ENCODE measurements at places on chromosomes 4 and X. TPM values are rescaled to one million over a fixed set of nuclear protein-coding genes. Genes with fewer than 3 reads are reported as not detected.

The F8A2 gene
- polyA plus RNA-seq: not detected

The GAGE13 gene
- polyA plus RNA-seq: not detected

The GLRA2 gene
- polyA plus RNA-seq: not detected

The SHISA3 gene
- polyA plus RNA-seq: not detected

The TMPRSS11D gene
- not detected for polyA plus RNA-seq

The TMEM154 gene
- 3.4 TPM for polyA plus RNA-seq

The BEX4 gene
- 96.6 TPM for polyA plus RNA-seq

The HGFAC gene
- polyA plus RNA-seq: not detected

The VCX gene
- polyA plus RNA-seq: not detected

The FGF2 gene
- not detected for polyA plus RNA-seq

The ASB11 gene
- not detected for polyA plus RNA-seq

The SMIM20 gene
- 51.6 TPM for polyA plus RNA-seq

The CCKAR gene
- not detected for polyA plus RNA-seq

The FGA gene
- polyA plus RNA-seq: not detected

The AFF2 gene
- not detected for polyA plus RNA-seq

The SHROOM3 gene
- polyA plus RNA-seq: not detected

The ELK1 gene
- polyA plus RNA-seq: 9.4 TPM

The SPANXB1 gene
- not detected for polyA plus RNA-seq

The RBM47 gene
- 0.49 TPM for polyA plus RNA-seq

The SNCA gene
- 4.6 TPM for polyA plus RNA-seq

The MUC7 gene
- not detected for polyA plus RNA-seq

The ADH7 gene
- polyA plus RNA-seq: not detected

The ZNF157 gene
- polyA plus RNA-seq: not detected

The RIPPLY1 gene
- not detected for polyA plus RNA-seq

The MND1 gene
- not detected for polyA plus RNA-seq

The CPE gene
- polyA plus RNA-seq: not detected

The TMSB15C gene
- polyA plus RNA-seq: not detected

The UGT2B15 gene
- polyA plus RNA-seq: not detected

The ITGB1BP2 gene
- polyA plus RNA-seq: not detected

The PNMA3 gene
- not detected for polyA plus RNA-seq

The CTAG1A gene
- not detected for polyA plus RNA-seq

The XG gene
- polyA plus RNA-seq: not detected

The SSX4 gene
- not detected for polyA plus RNA-seq
